IMR-90 (cell line): ENCODE measurements at places on chromosomes 12 and 14. TPM values are rescaled to one million over a fixed set of nuclear protein-coding genes. Genes with fewer than 3 reads are reported as not detected.

LDHB gene
- polyA plus RNA-seq, result 508 and 630 TPM in 2 replicates

ACSM4 gene
- not detected in 2 replicates for polyA plus RNA-seq

KLRD1 gene
- under 0.01 and 0.10 TPM in 2 replicates for polyA plus RNA-seq

IKZF4 gene
- 6.6 and 7.1 TPM in 2 replicates for polyA plus RNA-seq

ANKRD33 gene
- 0.03 TPM in 1 of 2 replicates, not detected in the other for polyA plus RNA-seq

STON2 gene
- polyA plus RNA-seq, result not detected in 2 replicates

DDX23 gene
- 59.1 and 61.8 TPM in 2 replicates for polyA plus RNA-seq

PRPH gene
- not detected in 2 replicates for polyA plus RNA-seq

TPH2 gene
- polyA plus RNA-seq, result not detected in 2 replicates

UBE2N gene
- polyA plus RNA-seq, result 103 and 113 TPM in 2 replicates

AQP6 gene
- not detected in 2 replicates for polyA plus RNA-seq

RAD51B gene
- 4.9 and 5.1 TPM in 2 replicates for polyA plus RNA-seq

TAS2R50 gene
- polyA plus RNA-seq, result not detected in 2 replicates

ACYP1 gene
- 17.4 and 24.0 TPM in 2 replicates for polyA plus RNA-seq

ASB2 gene
- polyA plus RNA-seq, result 0.77 and 0.98 TPM in 2 replicates

SERPINA12 gene
- polyA plus RNA-seq, result not detected in 2 replicates

FSCB gene
- not detected in 2 replicates for polyA plus RNA-seq

TAPBPL gene
- 10.4 and 12.1 TPM in 2 replicates for polyA plus RNA-seq

DCP1B gene
- 19.7 and 22.5 TPM in 2 replicates for polyA plus RNA-seq

ALDH1L2 gene
- polyA plus RNA-seq, result 16.2 and 21.1 TPM in 2 replicates

PTGDR gene
- not detected in 2 replicates for polyA plus RNA-seq

ESRRB gene
- polyA plus RNA-seq, result not detected in 2 replicates

BDKRB1 gene
- 130 and 142 TPM in 2 replicates for polyA plus RNA-seq

NOXRED1 gene
- 0.06 and 0.14 TPM in 2 replicates for polyA plus RNA-seq

GPR84 gene
- polyA plus RNA-seq, result not detected in 2 replicates

DEGS2 gene
- polyA plus RNA-seq, result not detected in 2 replicates

SAMD15 gene
- polyA plus RNA-seq, result 0.17 and 0.68 TPM in 2 replicates

CLMN gene
- polyA plus RNA-seq, result 0.09 and 0.10 TPM in 2 replicates

ACACB gene
- 1.3 and 2.1 TPM in 2 replicates for polyA plus RNA-seq

FOXG1 gene
- polyA plus RNA-seq, result not detected in 2 replicates

PTPRO gene
- 0.03 TPM in 1 of 2 replicates, not detected in the other for polyA plus RNA-seq

FGF23 gene
- polyA plus RNA-seq, result not detected in 2 replicates

GNB3 gene
- polyA plus RNA-seq, result 20.5 and 20.7 TPM in 2 replicates

LUM gene
- 49.1 and 70.5 TPM in 2 replicates for polyA plus RNA-seq

MSI1 gene
- not detected in 2 replicates for polyA plus RNA-seq

RPGRIP1 gene
- polyA plus RNA-seq, result not detected in 2 replicates

SOAT2 gene
- polyA plus RNA-seq, result 0.39 and 0.55 TPM in 2 replicates

IFNG-AS1 gene
- not detected in 2 replicates for polyA plus RNA-seq

KRT83 gene
- polyA plus RNA-seq, result not detected in 2 replicates

PLEK2 gene
- polyA plus RNA-seq, result 1.5 and 1.7 TPM in 2 replicates

HHIPL1 gene
- 0.65 and 1.4 TPM in 2 replicates for polyA plus RNA-seq

GPD1 gene
- polyA plus RNA-seq, result 0.05 and 0.06 TPM in 2 replicates

STXBP6 gene
- polyA plus RNA-seq, result 12.1 and 14.2 TPM in 2 replicates

KRT72 gene
- not detected in 2 replicates for polyA plus RNA-seq

TGFB3 gene
- polyA plus RNA-seq, result 3.7 and 4.3 TPM in 2 replicates

MMP14 gene
- 315 and 375 TPM in 2 replicates for polyA plus RNA-seq

SLC4A8 gene
- 3.1 and 3.2 TPM in 2 replicates for polyA plus RNA-seq

RAB3IP gene
- 1.3 and 1.5 TPM in 2 replicates for polyA plus RNA-seq

AICDA gene
- polyA plus RNA-seq, result not detected in 2 replicates

DHH gene
- polyA plus RNA-seq, result 0.01 and 0.07 TPM in 2 replicates

MPHOSPH9 gene
- polyA plus RNA-seq, result 7.6 and 8.3 TPM in 2 replicates
